ENCODE measurements at places on chromosomes 1 and 21.

- no peak for DNase-seq
Observed at GRCh38 chr1:107526524-107527198, 385.8 kb downstream of the NTNG1 start.

DNA sequence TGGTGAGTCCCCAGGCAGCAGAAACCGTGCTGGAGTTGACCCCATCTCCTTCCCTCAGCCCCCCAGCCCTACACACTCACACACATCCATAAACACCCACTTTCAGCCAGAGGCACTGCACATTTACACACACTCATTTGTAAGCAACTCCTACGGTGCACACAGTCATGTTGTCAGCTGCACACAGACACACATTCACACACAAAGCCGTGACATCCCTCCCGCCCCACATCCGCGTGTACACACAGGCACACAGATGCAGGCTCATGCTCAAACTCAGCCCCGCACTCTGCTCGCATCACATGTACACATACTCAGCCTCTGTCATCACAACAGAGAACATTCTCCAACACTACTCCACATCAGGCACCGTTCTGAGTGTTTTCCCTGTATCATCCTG lies 47.6 kb downstream of the LACTBL1 start:
- no peak for DNase-seq

- DNase-seq = no peak
Observed at GRCh38 chr1:229597877-229598276, 28.0 kb downstream of the TAF5L start.

DNA sequence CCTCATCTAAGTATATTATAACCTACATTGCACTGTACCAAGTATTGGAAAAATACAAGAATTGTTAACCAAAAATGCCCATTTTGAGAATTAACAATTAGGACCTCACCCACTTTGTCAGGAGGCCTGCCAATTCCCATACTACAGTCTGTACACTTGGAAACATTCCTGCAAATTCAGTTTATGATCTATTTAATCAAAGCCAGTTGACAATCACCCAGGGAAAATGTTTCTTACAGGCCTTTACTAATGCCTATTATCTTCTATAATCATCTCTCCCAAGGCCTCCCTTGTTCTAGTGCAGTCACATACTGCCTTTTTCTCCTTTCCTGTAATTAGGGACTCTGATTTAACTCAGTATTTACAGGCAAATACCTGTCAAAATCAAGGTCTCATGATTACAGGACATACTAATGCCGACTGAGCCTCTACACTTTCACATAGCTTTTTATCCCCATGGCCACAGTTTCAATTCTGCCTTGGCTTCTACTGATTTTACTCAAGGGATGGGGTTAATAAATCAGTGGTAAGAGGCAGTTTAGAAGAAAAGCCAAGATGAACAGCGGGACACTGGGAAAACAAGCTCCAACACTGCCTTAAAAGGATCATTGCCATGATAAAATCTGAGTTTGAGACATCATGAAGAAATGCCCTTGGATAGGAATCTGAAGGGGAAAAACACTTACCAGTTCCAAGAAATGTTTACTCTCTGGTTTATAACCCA lies 338.7 kb downstream of the VAV3 start:
- no peak for DNase-seq
